ENCODE measurements at places on chromosomes 7 and 10.

DNA sequence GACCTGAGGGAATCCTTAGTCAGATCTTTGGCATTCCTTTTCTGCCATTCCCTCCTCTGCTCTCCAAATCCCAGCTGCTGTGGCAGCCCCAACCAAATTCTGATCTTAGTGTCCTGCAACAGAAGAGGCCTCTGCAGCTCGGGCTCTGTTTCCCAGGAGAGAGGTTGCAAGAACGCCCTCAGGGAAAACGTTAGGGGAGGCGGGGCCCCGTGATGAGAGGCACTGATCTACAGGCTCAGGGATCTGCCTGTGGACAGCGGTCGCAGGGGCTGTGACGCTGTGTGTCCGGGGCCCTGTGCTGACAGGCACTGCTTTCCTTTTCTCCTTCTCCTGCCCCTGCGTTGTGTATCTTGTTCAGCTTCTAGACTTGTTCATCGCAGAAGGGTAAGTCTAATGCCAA, 57.3 kb upstream of the DPYSL4 start:
- no peak for DNase-seq

DNA sequence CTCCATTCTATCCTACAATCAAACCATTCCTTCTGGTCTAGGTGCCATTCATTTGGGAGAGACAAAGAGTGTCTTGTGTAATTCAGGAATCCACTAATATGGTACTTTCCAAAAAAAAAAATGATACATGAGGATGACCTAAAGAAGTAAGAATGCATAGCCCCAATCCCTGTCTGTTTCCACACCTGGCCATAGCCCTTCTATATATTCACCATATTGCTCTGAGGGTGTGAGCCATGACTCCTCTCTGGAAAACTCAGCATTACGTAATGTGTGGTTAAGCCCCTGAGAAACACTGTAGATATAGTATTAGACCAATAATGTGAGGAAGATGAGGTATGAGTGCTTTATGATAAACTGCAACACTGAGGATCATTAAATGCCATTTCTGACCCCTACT, 592.7 kb downstream of the INHBA start:
- DNase-seq: no peak

DNA sequence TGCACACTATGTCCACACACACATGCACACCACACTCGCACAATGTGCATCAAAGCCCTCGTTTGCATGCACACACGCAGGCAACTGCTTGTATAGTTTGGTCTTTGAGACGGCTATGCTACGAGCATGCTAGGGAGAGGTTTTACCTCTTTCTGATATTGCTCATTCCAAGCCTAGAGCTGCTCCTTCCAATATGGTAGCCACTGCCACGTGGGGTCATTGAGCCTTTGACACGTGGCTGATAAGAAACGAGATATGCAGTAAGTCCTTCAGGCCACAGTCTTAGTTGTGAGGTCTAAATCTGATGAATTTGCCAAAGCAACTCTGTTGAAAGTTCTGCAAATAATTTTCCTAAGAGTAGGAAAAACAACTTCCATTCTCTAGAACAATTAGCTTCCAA, 204.4 kb downstream of the KLF6 start:
- DNase-seq: no peak

DNA sequence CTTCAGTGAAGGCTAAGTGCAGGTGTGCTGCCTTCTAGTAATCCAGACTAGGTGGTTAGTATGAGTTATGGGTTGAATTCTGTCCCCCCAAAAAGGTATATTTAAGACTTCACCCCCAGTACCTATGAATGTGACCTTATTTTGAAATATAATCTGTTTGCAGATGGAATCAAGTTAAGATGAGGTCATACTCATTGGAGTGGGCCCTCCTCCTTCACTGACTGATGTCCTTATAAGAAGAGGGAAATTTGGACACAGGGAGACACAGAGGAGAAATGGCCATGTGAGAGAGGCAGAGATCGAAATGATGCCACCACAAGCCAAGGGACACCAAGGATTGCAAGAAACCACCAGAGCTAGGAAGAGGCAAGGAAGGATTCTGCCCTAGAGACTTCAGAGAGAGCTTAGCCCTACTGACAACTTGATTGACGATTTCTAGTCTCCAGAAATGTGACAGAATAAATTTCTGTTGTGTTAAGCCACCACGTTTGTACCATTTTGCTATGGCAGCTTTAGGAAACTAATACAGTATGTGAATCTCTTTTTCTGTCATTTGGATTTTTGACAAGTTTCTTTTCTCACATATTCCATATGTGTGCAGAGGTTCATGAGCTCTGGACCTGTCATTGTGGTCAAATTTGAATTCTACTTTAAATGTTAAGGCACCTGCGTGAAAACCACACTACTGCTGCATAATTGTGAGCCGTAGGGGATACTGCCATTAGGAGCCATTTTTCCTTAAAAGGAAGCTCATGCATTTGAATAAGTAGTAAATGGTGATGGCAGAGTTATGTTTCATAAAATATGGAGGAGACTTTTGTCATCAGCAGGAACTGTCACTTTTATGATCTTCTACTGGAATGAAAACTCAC, 2.6 kb upstream of the RPA3 start:
- no peak for DNase-seq

DNA sequence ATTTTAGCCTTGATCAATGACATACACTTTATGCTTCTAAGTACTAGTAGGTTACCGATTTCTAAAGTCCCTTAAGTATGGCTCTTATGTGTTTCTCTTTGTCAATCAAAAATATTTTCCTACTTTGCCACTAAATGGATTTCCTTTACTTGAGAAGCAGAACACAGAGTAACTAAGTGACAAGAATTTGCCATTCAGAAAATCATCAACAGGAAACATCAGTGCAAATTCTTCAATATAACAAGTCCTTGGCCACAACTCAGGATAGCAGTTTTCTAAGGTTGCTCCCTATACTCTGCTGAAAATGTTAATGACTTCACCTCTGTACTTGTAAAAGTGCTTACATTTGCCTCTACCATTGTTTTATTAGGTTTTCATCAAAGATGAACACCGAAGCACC, 239.6 kb upstream of the SLC26A5 start:
- DNase-seq: no peak

DNA sequence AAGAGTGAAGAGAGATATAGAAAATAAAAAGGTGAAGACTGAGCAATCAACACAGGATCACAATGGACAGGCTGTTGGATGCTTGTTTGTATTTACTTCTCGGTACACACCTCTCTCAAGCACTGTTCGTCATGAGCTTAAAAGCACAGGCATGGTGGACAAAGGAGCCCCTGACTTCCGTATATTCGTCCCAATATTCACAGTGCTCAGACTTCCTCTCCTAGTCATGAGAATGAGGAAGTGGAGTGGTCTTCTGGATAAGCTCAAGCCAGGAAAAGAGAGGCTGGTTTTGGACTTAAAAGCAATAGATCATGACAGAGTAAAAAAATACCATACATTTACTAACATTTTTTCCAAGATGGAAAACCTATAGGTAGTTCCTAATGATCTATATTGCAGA, 172.5 kb downstream of the SORCS1 start:
- no peak for DNase-seq

GRCh38 chr7:80611779-80612178, 26.7 kb upstream of the CD36 start:
- DNase-seq: no peak

- DNase-seq: no peak
Observed at GRCh38 chr10:29849886-29850285, 209.5 kb downstream of the JCAD start.

DNA sequence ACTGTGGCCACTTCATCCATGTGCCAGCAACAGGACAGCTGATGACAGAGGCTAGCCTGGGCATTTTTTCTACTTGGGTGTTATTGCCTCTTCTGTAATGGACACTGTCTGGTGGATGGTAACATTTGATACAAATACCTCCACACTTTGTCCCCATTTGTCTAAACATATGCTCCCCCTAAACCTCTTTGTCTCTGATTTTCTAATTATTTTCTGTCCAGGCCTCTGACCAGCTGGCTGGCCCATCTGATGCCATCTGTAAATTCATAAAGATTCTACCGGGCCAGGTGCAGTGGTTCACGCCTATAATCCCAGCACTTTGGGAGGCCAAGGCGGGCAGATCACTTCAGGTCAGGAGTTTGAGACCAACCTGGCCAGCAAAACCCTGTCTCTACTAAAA, 84.7 kb upstream of the IFRD1 start:
- DNase-seq: no peak

DNA sequence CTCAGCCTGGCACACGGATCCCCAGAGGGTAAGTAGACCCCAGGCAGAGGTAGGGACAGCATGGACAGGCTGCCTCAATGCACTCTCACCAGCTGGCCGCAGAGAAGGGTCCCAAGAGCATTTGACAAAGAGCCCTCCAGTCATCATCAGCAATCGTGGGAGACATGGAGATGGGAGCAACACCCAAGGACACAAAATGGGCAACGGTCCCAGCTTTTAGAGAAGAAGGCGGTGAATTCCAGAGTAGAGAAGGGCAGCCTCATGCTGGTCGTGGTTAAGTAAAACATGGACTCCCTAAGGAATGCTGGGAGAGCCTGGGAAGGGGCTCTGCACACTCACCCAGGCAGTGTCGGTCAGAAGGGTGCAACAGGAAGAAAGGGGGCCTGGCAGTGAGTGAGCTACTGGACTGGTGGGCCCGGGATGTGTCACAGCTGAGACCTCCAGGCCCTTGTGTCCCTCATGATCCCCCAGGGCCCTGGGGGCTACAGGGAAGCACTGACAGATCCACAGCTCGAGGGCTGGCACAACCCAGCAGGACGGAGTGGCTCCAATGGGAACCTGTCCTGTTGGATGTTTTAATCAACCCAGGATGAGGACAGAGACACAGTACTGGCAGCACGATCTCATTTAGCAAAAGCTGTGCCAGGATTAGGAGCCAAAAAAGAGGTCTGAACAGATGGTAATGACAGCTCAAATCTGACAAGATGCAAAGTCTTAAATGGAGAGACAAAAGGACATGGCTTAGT, 147.1 kb downstream of the NEURL1 start:
- no peak for DNase-seq

- no peak for DNase-seq
Observed at GRCh38 chr10:101493249-101493648, 94.8 kb downstream of the POLL start.

DNA sequence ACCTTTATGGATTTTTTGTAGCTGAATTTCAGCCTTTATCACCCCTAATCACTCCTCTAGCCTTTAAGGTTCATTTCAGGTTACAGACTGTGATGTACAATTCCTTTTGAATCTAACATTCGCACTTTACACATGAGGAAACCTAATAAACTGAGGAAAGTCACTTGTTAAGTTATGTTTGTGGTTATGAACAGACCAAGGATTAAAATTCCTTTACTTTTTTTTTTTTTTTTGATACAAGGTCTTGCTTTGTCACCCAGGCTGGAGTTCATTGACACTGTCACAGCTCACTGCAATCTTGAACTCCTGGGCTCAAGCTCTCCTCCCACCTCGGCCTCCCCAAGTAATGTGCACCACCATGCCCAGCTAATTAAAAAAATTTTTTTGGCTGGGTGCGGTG, 3.6 kb downstream of the MCU start:
- DNase-seq: no peak

DNA sequence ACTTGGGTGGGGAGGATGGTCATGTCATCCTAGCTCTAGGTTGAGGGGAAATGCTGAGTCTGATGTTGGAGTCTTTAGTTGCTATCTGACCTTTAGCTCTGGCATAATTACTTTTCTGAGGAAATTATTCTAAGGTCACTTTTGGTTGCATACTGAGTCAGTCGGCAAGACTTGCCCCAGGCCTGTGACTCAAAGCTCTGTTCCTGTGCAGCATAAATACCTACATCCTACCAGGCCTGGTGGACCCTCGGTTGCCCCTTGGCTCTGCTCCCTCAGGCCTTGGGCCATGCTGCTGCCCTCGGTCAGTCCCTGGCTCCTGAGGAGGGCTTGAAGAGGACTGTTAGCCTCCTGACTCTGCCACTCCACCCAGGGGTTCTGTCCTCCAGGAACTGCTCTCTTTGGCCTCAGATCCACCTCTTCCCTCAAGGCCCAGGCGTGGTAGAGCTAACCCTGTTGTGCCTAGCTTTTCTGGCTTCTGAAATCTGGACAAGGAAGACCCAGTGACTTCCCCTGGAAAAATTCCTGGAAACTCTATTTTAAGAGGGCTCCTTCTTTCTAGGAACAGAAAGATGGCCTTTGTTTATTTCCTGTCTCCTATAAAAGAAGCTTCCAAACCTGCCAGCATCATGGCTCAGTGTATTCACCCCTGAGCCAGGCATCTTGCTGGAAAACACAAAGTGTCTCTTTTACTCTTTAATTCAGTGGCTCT, 71.2 kb downstream of the TMEM178B start:
- DNase-seq: no peak

DNA sequence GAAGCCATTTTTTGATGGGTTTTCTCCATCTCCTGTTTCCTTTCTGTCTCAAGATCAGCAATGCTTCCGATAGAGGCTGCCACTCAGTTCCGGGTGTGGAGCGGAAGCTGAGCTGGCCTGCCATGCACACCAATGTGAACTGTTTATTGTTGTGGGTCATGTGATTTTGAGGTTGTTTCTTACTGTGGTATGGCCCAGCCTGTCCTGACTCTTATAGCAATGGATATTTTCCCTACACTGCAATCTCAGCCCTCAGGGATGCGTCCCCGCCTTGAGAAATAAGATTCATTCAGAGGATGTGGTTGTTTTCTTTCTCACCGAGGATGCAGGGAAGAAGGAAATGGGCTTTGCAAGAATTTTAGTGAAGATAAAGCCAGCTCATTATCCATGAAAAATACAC, 134.7 kb downstream of the PFKFB3 start:
- DNase-seq: no peak

GRCh38 chr7:48660306-48660870, 264.0 kb upstream of the CDC14C start:
- DNase-seq: no peak

GRCh38 chr10:85597006-85597405, 769.6 kb downstream of the GRID1 start:
- DNase-seq: no peak

GRCh38 chr10:30854656-30855055, 177.0 kb downstream of the ZNF438 start:
- no peak for DNase-seq

GRCh38 chr7:73905360-73905759, 44.4 kb downstream of the TMEM270 start:
- DNase-seq: no peak

GRCh38 chr7:127844165-127844564, 187.1 kb downstream of the LRRC4 start:
- DNase-seq: no peak

- DNase-seq: no peak
Observed at GRCh38 chr7:152891160-152891621, 131.6 kb downstream of the ACTR3B start.

- DNase-seq: no peak
Observed at GRCh38 chr10:132785723-132786475, at the start of gene NKX6-2. Gene NKX6-2 (minus strand): TSS chr10:132786147. CDS start chr10:132785948, 199 bp downstream.
